Foreskin keratinocyte (primary cell): ENCODE measurements at places on chromosomes 7 and 10.

GRCh38 chr7:85890244-85890811 is 703.5 kb upstream of the SEMA3D start:
- peak; percentile 11 for DNase-seq

DNA sequence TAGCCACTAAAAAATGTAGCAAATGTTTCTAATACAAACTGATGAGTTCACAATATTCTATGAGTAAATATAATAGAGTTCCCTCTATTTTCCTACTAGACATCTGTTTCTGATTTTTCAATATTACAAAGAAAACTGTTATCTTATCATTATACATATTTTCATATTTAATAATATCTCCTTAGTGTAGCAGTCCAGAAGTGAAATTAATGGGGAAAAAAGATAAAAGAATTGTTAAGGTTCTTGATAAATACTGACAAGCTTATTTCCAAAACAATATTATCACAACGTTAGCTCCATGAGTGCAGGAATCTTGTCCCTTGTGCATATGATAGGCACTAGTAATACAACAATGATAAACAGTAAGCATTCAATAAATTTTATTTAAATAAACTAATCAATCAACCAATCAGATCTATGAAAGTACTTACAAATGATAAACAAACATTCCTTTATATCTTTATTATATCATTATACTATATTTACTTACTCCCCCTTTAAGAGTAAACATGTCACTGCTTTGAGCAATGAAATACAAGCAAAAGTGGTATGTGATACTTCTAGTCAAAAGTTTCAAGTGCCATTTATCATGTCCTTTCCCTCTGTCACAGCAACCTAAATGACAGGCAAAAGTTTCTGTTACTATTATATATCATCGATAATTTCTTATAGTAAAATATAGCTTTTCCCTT is 103.1 kb downstream of the IMMP2L start:
- DNase-seq = no peak

- DNase-seq = no peak
Measured at GRCh38 chr10:69405221-69405620, 11.5 kb downstream of the TACR2 start.

GRCh38 chr10:126684171-126684745 is 13.8 kb upstream of the C10orf90 start:
- DNase-seq = no peak

DNA sequence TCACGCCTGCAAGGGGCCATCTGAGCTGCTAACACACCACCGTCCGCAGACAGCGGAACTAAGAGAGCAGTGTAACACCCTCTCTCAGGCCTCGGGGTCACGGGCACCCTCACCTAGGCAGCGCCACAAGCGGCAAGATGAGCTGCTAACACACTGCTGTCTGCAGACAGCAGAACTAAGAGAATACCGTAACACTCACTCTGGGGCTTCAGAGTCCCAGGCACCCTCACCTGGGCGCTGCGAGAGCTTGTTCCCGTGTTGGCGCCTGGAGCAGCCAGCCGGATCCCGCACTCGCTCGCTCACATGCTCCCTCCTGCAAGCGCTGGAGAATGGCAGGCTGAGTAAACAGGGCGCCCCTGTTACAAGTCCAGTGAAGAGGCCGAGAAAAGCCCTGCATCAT is 160.2 kb downstream of the SRPK2 start:
- no peak for DNase-seq

- no peak for DNase-seq
Measured at GRCh38 chr7:94710256-94710655, 54.3 kb upstream of the SGCE start.

GRCh38 chr7:43869867-43870240 is 537 bp upstream of the MRPS24 start:
- peak; percentile 92 for DNase-seq

GRCh38 chr7:127258111-127258510 is 5.4 kb upstream of the GRM8 start:
- DNase-seq = no peak

DNA sequence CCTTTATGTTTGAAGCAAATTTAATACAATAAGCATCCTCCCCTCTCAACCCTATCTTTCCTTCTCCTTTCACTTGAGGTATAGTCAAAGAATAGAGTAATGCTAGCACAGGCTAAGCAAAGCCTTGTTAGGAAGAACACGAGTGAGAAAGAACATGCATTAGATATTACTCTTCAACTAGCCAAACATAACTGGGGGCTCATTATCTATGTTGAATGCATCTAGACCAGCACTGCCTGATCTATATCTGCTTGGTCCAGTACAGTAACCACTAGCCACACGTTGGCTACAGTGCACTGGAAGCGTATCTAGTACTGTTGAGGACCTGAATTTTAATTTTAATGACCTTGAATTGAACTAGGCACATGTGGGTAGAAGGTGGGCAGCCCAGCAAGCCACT is 21.0 kb downstream of the SFMBT2 start:
- no peak for DNase-seq

DNA sequence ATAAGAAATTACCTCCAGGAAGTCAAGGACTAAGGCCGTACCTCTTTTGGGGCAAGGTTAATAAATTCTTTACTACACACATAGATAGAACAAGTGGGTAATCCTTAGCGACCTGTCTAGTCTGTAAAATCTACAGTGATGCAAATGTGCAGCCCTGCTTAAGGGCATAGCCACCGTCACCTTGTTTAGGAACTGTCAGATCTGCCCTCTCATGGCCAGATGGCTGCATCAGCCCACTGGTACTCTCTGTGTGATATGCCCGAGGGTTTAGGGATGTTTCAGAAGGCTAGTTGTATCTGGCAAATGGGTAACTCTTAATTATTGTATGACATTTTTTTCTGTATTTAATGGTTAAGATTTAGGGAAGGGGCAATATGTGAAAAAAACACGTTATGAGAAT is 74.3 kb downstream of the NRG3 start:
- no peak for DNase-seq

DNA sequence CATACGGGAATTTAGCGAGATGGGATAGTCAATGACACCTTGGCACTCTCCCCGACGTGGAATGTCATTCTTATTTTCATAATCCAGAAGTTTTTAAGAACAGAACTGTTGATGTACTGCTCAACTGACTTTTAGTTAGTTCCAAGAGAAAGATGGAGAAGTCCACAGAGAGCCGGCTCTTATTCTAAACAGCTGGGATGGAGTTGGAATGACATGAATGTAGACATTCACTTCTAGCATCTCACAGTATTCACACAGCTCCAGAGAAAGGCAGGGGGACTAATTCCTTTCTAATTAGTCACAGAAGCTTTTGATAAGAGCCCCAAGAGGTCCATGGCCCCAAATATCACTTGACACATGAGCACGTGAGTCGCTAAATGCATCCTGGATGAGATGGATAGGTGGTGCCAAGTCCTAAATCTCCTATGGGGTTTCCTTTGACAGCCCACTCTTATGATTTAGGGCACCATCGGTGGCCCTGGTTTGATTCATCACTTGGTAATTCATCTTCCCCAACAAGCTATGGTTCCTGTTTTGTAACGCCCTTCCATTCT is 420.3 kb upstream of the AUTS2 start:
- no peak for DNase-seq

GRCh38 chr7:36266190-36266589 is 113.1 kb downstream of the EEPD1 start:
- no peak for DNase-seq

GRCh38 chr10:68647672-68648341 is 73.2 kb upstream of the CCAR1 start:
- peak; percentile 58 for DNase-seq

GRCh38 chr10:93071177-93071472 is 2.6 kb upstream of the CYP26A1 start:
- no peak for DNase-seq

GRCh38 chr10:11144626-11145494 is 127.2 kb downstream of the CELF2 start:
- no peak for DNase-seq

DNA sequence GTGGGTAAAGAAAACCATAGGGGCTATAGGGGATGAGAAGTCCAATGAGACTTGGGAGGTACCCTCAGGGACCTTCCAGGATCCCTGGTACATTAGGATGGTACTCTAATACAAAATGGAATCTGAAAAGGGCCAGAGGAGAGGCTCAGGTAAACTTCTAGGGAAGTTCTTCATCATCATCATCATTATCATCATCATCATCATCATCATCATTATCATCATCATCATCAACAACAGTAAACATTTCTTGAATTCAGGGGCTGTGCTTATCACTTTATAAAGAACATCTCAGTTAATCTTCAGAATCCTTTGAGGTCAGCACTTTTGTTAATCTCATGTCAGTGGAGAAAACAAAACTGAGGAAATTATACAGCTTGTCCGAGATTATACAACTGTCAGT is 50.1 kb downstream of the PLPP4 start:
- DNase-seq = no peak

GRCh38 chr7:148545932-148546331 is 44.6 kb upstream of the C7orf33 start:
- no peak for DNase-seq

DNA sequence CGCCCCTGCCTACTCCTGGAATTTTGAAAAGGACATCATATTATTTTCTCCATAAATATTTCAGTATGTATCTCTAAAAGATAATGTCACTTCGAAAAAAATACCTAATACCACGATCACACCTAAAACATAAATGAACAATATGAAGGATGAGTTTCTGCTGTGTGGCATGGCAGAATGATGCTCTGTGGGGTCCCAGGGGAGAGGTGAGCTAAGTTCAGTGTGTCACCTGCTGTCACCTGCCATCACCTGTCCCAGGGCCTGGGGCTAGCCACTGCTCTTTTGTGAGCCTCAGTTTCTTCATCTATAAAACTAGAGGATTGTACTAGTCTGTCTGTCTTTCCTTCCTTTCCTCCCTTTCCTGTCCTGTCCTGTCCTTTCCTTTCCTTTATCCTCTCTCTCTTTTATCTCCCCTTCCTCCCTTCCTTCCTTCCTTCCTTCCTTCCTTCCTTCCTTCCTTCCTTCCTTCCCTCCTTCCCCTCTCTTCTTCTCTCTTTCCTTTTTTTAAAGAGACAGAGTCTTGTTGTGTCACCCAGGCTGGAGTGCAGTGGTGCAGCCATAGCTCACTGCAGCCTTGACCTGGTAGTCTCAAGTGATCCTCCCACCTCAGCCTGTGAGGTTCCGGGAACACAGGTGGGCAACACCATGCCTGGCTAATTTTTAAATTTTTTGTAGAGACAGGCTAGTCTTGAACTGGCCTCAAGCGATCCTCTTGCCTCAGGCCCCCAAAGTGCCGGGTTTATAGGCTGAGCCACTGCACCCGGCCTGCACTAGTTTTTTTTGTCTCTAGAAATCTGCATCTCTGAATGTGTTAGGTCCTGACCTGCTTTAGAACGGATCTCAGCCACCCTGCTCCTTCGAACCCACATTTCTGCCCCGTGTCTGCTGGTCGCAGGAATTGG is 43.1 kb downstream of the CUX1 start:
- DNase-seq = no peak

- no peak for DNase-seq
Measured at GRCh38 chr7:84913731-84914130, 273.1 kb downstream of the SEMA3D start.

- DNase-seq = no peak
Measured at GRCh38 chr7:76122516-76123239, 74.8 kb downstream of the MDH2 start.

DNA sequence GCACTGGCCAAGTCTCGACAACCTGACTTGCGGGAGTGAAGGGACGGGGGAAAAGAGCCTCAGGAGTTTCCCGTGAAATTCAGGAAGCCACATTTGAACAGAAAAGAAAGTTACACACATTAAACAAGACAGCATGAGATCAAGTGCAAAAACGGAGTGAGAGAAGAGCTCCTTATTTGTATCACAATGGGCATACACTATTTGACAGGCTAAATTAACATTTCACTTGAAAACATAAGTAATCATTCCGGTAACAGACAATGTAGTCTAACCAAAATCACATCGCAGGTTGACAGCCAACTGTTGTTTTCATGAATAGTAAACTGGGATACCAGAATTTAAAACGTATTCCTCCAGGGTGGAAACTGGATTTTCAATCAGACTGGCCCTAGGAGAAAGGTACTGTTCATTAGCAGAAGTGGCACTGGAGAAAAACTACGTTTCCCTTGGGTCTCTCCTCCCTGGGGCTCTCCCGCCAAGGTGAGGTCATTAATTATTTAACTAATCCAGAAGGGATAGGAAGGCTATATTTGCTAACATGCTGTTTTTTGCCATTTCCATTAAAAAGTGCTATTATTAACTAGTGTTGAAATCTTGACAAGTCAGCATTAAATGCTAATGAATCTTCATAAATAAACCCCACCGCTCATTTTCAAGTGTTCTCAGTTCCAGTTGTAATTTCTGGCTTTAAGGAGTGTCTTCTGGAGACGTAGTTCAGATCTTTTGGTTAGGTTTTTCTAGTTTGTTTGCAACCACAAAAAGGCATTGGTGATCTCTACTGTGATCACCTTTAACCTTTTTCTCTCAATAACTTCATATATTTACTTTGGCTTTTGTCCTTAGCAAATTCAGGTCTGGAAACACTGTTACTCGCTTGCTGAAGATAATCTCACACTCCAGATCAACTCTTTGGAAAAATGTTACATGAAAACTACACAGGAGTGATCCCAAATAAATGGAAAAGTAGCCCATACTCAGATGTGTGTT is 25.1 kb downstream of the RHEB start:
- DNase-seq = no peak

DNA sequence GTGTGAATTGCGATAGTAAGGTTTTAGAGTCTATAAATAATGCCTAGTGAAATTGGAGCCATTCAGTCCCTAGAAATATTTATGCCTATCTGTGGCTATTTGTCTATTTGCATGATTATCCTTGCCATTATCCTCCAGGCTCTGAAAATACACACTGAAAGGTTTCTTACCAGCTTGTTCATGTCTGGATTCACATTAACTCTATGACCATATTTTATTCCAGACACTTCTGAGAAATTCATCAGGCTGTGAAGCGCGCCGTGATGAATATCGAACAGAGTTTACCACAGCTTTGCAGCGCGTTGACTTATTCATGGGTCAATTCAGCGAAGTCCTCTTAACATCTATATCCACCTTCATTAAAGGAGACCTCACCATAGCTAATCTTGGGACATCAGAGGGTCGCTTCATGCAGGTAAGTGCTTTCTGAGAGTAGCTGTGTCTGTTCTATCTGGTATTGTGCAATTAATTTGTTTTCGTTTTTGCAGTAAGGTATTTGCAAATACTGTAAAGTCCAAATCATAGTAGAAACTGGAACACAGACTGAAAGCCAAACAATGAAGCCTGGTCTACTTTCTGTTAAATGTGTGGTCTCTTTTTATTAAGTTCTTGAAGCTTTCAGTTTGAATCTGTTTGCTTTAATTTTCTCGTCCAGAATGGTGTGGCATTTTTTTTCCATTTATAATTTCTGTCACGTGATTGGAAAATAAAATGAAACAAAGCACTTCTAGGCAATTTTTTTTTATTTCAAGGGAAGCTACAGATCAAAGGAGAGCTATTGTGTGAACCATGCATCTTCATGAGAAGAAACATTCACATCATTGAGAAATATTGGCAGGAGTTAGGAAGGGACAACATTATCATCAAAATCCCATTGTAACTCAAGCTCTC is 59.7 kb downstream of the MET start:
- no peak for DNase-seq

GRCh38 chr7:21338728-21339164 is 89.1 kb upstream of the SP4 start:
- DNase-seq = no peak

GRCh38 chr7:15891151-15891881 is 204.8 kb upstream of the MEOX2 start:
- peak; percentile 40 for DNase-seq

- peak; percentile 95 for DNase-seq
Measured at GRCh38 chr7:20340839-20341238, 10.1 kb downstream of the ITGB8 start.
